ENCODE measurements at places on chromosomes 7 and 10.

DNA sequence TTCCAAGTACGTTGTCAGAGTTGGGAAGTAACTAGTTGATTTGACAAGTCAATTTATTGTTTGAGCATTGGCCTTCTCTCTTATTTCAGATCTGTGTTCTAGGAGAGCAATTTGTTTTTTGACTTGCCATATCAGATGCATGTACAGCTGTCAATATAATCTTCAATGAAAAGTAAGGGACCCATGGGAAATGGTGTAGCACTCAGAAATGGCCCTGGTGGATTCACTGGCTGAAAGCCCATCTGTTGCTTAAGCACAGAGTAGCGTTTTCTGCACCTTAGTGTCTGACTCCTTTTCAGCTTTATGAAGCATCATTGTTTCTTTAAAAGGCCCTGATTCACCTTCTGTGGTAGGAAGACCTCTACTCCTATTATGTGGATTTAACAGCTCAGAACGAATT, 10.2 kb downstream of the GARS1 start:
- no peak for DNase-seq

DNA sequence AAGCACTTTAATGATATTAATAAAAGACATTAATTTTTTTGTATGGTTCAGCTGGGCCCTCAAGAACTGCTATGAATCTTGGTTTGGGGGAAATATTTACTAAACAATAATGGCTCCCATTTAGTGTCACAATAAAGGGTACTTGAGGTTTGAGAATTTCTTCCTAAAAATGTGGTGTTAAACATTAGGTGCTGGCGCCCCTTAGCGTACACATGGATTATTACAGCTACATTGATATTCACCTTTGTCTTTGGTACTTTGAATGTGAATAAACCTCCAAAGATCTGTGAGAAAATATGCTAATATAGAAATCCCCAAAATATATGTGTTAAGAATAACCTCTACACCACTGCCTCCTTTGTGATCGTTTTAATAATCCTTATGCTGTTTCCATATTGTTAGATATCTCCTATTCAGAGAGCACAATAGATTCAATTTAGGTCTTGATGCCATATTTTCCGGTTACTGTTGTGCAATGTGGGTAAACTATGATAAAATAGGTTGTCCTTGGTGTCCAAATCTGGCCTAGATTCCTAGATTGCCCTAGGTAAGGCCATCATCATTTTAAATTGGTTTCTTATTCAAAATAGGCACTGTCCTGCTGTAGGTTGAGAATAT, 161.8 kb upstream of the CACNA2D1 start:
- no peak for DNase-seq

- DNase-seq: no peak
Measured at GRCh38 chr7:150663802-150664494, 21.6 kb upstream of the GIMAP2 start.

DNA sequence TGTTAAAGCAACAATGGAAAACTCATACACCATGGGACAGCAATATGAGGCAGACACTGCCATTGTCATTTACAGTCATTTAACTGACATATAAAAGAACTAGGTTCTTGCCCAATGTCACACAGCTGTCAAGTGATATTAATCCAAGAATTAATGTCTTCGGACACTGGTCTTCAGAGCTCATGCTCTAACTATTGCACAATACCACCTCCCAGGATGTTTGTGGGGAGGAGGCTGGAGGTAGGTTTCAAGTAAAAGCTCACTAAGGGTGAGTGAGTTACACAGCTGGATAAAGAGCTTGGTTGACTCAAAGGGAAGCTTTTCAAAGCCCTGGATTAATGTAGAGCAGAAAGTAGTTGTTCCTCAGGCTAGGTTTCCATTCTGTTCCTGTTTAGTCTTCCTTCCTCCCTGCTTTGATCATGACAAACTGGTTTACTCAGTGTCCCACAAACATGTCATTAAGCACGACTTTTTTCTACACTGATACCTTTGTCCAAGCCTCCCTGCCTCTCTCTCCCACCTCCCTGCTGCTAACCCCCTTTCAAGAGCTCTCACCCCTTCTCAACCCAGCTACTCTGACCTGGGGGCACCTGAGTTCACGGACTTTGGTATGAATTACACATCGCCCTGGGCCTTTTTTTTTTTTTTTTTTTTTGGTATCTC, 987 bp upstream of the EXOC6 start:
- DNase-seq: no peak

DNA sequence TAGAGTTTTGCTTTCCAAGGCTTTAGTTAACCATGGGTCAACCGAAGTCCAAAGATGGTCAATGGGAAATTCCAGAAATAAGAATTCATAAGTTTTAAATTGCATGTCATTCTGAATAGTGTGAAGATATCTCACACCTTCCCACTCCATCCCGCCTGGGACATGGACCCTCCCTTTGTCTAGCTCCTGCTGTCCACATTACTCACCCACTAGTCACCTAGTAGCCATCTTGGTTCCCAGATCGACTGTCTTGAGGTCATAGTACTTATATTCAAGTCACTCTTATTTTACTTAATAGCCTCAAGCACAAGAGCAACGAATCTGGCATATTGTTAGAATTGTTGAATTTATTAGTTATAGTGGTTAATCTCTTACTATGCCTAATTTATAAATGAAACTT, 366.6 kb downstream of the PRPF18 start:
- DNase-seq: no peak

- no peak for DNase-seq
Measured at GRCh38 chr7:117836-118614, 74.3 kb upstream of the FAM20C start.

- DNase-seq: no peak
Measured at GRCh38 chr7:37320848-37321468, 127.7 kb downstream of the ELMO1 start.

GRCh38 chr7:24830440-24831050, 73.3 kb upstream of the GSDME start:
- DNase-seq: no peak

DNA sequence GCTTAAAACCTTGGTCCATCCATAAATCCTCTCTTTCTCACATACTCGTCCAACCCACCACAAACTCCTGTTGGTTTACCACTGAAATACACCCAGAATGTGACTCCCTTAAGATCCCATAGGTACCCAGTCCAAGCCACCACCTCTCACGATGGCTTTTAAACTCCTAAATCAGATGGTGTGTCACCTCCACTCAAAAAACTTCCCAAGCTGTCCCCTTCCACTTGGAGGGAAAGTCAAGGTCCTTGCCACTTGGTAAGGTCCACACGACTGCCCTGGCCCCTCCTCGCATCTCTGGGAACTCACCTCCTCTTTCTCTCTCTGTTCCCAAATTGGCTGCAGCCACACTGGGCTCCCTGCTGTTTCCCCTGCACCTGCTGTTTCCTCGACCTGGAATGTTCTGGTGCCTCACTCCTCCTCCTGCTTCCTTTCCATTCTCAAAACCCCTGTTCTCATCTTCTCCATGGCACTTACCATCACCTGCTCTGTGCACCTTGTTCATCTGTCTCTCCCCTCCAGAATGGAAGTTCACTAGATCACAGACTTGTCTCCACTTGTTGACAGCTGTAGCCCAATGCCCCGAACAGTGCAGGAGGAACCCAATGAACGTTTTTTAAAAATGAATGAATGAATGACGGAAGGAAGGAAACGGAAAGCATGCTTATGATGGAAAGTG, 23.0 kb downstream of the ZFAND2A start:
- DNase-seq: no peak

DNA sequence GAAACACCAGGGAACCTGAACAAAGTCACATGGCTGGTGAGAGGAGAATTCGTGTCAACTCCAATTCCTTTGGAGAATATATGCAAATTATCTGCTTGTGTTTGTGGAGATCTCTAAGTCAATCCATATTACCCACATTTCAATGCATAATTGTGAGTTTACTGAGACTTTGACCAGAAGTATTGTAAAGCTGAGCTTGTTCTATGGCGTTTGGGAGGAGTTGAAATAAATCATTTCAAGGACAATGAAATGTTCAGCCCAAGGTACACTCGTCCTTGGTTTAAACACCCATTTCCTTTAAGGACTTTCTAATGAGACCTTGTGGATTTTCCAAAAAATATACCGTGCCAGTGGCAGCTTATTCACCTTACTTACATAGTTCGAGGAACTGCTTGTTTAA, 186.6 kb upstream of the HDAC9 start:
- DNase-seq: no peak

- DNase-seq: no peak
Measured at GRCh38 chr10:128097783-128098182, 28.4 kb downstream of the MKI67 start.

DNA sequence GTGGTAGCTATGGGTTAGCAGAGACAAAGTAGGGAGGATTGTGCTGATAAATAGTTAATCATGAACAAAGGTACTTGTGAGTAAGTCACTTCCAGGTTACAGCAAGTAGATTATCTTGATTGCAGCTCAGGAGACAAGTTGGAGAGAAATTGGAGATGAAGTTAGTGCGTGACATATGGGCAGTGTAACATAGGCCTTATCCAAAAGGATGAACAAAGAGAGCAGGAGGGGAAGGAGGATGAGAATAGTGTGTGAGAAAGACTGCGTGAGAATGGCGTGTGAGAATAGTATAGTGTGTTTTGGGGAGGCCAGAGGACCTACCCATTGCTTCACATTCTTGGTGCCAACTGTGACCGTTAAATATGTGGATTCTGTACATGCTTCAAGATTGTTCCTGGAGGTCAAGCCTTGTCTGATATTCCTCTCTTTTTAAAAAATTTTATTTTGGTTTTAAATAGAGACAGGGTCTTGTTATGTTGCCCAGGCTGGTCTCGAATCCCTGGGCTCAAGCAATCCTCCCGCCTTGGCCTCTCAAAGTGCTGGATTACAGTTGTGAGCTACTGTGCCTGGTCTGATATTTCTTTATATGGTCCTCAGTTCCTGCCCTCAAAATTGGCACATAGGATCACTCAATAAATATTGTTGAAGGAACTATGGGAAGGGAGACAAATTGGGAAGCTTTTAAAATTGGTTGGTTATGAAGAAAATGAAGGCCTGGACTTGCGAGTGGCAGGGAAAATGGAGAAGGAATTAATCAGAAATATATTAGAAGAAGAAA, 3.2 kb downstream of the VCL start:
- DNase-seq: no peak
